GM12878 (cell line): ENCODE measurements at places on chromosomes 3 and 15. TPM values are rescaled to one million over a fixed set of nuclear protein-coding genes. Genes with fewer than 3 reads are reported as not detected.
A peak's percentile ranks its signal among the peaks of the same experiment; 100 is the strongest.

The ERC2 gene
- total RNA-seq, result 0.16 TPM in 1 of 2 replicates, not detected in the other

The MELTF gene
- 44.3 and 49.1 TPM in 2 replicates for total RNA-seq

The LDHAL6B gene
- total RNA-seq, result not detected in 2 replicates

The PIERCE2 gene
- 0.48 TPM in 1 of 2 replicates, not detected in the other for total RNA-seq

The CIB2 gene
- 6.9 and 7.2 TPM in 2 replicates for total RNA-seq

The KPNA4 gene
- total RNA-seq, result 40.6 and 44.4 TPM in 2 replicates

The AADACL2 gene
- total RNA-seq, result not detected in 2 replicates

The PPP2R3A gene
- total RNA-seq, result 0.08 TPM in 1 of 2 replicates, not detected in the other

DNA sequence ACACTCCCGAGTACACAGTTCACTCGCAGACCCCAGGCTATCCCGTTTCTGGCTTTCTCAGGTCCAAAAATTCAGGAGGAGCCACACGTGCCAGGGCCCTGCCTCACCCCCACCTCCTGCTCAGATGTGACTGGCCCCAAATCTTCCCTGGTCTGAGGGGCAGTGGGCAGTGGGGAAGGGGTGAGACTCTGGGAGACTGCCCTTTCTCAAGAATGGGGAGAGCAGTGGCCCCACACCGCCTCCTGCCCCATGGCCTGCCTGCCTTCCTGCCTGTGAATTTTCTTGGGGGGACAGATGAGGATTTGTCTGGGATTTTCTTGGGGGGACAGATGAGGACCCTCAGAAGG, 174.6 kb downstream of the MEGF11 start:
- DNase-seq, result no peak

GRCh38 chr15:31237043-31237324, 89.7 kb upstream of the KLF13 start:
- no peak for DNase-seq

DNA sequence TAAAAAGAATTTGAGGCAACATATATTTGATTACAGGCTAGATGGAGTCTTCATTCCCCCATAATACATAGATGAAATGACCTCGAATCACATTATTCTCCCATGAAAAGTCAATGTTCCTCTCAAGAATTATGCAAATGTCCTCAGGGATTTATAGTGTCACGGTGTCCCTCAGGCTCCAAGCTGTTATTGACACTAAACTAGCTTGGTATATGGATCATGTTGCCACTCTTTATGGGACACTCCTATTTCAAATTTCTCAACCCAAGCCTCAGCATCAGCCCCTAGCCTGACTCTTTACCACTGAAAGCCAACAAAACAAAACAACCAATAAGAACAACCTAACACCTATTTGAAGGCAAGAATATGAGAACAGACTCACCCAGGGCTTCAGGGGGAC, 139.8 kb downstream of the TPRG1 start:
- DNase-seq, result no peak

GRCh38 chr15:57789225-57789624, 82.7 kb downstream of the POLR2M start:
- DNase-seq, result no peak

DNA sequence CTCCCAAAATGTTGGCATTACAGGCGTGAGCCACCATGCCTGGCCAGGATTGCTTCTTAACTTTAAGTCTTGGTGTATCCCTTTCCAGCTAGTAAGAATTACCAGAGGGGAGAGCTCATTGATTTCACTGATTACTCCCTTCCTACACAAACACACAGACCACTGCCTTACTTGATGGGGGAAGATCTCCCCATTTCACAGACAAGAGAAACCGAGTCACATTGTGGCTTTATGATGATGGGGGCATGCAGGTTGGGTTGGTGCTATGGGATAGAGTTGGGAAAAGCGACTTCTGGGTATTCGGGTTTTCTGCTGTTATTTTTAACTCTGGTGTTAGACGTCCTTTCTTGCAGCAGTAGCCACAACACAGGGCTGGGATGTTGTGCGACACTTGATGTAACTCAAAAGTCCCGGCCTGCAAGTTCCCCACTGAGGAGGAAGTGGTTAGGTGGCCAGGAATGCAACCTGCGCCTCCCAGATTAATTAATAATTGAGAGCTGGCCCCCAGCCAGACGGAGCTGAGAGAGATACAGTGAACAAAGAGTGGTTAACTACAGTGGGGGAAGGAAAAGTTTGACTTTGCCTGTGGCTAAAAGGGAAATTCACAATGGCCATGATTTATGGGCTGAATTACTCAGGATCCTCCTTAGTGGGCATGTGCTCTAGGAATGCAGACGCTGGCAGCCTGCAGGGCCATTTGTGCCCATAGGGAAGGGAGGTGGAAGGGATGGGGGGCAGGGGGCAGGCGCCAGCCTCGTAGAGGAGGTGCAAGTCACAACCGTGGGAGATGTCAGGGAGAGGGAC, 63.6 kb downstream of the SMAD6 start:
- peak; percentile 69 for DNase-seq

DNA sequence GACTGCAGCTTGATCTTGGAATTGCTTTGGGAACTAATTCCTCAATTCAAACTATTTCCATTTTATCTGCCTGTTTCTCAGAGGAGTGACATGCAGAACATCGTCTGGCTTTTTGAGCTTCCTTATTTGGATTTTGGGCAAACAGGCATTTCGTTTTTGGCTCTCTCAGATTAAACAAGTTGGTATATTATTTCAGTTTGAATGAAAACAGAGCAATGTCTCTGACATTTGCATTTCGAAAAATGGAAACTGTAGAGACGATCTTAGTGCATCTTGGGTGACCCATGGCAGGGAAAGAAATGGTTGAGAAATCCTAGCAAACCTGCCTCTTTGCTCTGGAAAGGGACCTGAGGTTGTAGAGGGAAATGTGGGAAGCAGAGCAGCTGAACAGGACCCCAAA, 33.0 kb upstream of the SNRK start:
- DNase-seq, result no peak

- no peak for DNase-seq
Measured at GRCh38 chr15:51416129-51416528, 74.7 kb downstream of the GLDN start.

GRCh38 chr3:144036498-144036897, 64.9 kb downstream of the DIPK2A start:
- no peak for DNase-seq

- no peak for DNase-seq
Measured at GRCh38 chr3:29382409-29382808, 101.5 kb downstream of the RBMS3 start.

DNA sequence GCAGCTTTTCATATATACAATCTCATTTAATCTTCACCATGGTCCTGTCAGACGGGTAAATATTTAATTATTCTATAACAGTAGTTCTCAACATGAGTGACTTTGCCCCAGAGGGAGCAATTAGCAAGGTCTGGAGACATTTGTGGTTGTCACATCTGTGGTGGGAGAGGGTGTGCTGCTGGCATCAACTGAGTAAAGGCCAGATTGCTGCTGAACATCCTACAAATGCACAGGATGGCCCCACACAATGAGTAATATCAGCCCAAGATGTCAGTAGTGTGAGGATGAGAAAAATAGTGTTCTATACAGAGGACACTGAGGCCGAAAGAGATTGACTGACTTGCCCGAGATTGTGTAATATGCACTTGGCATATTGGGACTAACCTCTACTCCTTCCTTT, 156.0 kb downstream of the AGBL1 start:
- DNase-seq, result no peak

DNA sequence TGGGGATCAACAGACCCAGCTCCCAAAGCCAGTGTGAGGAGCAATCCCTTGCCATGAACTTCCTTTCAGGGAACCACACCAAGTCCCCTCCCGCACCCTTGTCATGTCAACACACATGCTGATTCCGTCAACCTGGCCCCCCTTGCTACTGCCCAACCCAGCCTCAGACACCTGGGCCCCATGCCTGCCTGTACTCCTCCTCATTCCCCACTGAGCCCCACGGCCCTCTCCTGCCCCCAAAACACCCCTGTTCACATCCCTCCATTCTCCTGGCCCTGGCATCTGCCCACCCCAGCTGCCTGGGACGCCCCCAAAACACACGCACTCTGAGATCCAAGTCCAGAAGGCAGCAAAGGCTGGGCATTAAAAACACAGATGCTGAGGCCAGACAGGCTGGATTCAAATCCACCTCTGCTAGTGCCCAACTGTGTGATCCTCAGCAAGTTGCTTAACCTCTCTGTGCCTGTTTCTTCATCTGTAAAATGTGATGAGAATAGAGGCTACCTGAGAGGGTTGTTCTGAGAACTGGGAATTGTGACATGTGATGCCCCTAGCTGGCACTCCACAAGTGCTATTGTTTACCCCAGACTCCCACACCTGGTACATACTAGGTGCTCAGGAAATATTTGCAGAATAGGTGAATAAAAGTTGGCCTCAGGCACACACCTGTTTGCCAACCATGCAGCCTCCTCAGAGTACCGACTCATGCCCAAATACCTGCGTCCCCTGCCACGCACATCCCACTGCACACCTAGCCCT, 2.3 kb downstream of the PLXND1 start:
- no peak for DNase-seq

DNA sequence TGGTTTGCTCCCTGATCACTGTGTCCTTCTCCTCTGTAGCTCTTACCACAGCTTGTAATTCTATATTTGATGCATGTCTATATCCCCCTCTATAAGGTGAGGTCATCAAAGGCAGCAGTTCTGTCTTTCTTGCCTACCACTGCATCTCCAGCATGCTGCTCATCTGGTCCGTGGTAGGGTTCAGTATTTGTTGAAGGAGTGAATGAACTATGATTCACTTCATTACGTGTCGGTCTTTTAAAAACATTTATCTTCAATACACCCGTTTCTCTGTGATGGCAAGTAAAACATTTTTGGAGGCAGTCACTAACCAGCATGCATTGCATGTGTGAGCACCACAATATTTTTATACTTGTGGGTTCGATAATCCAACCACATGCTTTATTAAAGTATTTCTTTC, 27.6 kb downstream of the CHST14 start:
- no peak for DNase-seq

DNA sequence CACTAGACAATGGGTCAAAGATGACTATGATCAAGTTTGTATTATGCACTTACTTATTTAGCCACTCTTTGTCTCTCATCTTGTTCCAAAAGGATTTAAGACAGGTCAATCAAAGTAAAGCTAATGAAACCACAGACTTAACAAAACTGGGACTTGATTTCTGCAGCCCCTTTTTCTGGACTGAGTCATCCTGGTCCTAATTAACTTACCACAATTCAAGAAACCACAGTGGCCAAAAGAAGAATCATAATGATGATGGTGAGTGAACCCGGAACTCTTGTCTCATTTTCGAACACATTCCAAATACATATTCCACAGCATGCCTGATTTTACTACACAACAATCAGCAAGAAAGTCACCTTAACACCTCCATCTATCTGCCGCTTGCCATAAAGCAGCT, 1333.0 kb downstream of the ROBO1 start:
- DNase-seq, result no peak

- no peak for DNase-seq
Measured at GRCh38 chr3:55880357-55880756, 393.3 kb upstream of the WNT5A start.

DNA sequence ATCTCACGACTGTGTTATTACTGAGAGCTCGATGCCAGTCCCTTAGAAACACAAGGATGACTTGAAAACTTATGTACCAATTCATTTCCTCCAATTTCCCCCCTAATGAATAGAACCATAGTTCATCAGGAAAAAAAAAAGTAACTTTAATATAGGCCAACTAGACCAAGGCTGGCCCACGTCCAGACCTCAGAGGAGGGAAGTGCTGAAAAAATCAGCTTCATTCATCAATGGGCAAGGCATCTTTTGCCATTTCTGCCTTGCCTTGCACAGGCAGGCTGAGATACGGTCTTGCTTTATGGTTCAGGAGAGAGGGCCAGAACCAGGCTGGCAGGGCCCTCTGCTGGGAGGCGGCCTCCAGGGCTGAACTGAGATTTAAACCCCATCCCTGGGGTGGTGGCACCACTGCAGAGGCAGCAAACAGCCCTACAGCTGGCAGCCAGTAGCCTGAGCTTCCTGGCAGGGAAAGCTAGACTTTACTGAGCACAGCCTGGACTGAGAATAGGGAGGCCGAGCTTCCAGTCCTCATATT, 104.1 kb upstream of the TNFAIP8L3 start:
- no peak for DNase-seq

GRCh38 chr15:64892847-64893403, 18.8 kb upstream of the ANKDD1A start:
- peak; percentile 45 for DNase-seq

DNA sequence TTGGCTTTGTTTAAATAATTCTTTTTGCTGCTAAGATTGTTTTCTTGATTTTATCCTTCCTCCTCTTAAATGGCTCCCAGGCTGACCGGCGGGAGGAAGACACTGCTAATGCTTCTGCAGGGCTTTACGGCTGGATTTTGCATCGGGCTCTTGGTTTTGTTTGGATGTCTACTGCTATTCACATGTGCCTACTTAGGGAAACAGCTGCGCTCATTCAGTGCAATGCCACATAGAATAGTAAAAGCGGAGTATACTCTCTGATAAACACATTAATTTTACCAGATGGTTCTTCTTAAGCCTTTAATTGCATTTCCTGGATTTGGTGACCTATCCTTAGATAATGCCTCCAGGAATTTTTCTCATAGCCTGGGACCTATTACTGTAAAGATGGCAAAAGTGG, 146.6 kb downstream of the THSD4 start:
- DNase-seq, result no peak

GRCh38 chr3:16663854-16664712, 58.9 kb upstream of the DAZL start:
- DNase-seq, result no peak

GRCh38 chr15:77627067-77627466, 5.6 kb downstream of the LINGO1 start:
- DNase-seq, result no peak

GRCh38 chr15:25182098-25182478, 227.3 kb downstream of the SNRPN start:
- no peak for DNase-seq

GRCh38 chr3:50455161-50456018, 48.0 kb downstream of the CACNA2D2 start:
- no peak for DNase-seq

DNA sequence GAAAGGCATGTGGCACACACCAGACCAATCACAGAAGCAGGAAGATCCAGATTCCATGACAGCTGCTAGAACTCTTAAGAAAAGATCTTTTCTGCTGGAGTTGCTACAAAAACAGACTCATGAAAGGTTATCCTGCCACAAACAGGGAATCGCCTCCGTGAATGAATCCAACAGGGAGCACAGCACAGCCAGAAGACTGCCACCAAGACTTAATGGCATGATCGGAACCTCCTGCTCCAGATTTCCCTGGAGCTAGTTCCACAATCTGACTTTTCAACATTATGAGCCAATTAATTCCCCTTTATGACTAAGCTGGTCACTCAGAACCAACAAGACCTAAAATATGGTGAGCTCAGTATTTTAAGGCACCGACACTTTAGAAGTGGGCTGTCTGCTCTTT, 232.5 kb downstream of the FOXP1 start:
- DNase-seq, result no peak

- no peak for DNase-seq
Measured at GRCh38 chr3:127689266-127689860, 16.6 kb downstream of the ABTB1 start.

DNA sequence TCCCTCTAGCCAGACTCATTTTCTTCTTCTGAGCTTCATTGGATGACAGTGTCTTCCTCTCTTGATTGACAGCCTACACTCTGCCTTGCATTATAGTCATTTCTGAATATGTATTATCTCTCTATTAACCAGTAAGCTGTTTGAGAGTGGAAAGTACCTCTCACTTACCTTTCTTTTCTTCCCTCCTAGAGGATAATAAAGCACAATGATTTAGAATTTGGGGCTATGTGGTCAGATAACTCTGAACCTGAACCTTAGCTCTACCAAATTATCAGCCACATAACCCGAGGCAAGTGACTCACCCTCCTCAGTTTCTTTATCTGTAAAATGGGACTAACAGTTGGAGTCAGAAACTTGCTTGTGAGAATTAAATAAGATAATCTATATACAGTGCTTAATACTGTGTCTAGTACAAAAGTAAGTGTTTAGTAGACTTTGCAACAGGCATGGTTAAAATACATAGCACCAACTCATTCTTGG, 331.8 kb upstream of the TBL1XR1 start:
- DNase-seq, result no peak
